A172 (cell line): ENCODE measurements at places on chromosomes 7 and 10. TPM values are rescaled to one million over a fixed set of nuclear protein-coding genes. Genes with fewer than 3 reads are reported as not detected.

- peak; percentile 100 for DNase-seq
Measured at GRCh38 chr7:80722616-80723195, 84.3 kb downstream of the CD36 start.

The STAG3 gene
- 2.9 and 9.0 TPM in 2 replicates for total RNA-seq

The ASB13 gene
- 9.5 and 11.0 TPM in 2 replicates for total RNA-seq

The ZNF316 gene
- 7.7 and 20.4 TPM in 2 replicates for total RNA-seq

The CUL1 gene
- total RNA-seq, result 51.1 and 57.4 TPM in 2 replicates

DNA sequence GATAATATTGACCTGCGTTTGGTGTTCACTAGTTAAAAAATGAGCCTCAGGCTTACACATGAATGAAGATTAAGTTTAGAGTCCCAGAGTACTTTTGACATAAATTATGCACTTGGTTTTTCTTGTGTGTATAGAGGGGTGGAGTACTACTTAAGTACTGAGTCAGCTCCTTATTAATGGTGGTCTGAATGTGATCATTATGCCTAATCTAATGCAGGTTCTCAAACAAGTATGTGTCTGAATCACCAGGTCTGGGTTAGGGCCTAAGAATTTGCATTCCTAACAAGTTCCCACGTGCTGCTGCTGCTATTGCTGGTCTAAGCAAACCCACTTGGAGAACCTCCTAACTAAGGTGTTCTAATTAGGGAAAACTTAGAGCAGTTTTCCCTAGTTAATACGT is 30.7 kb upstream of the STOX1 start:
- no peak for DNase-seq

The LRRD1 gene
- not detected in 2 replicates for total RNA-seq

- DNase-seq, result peak; percentile 46
Measured at GRCh38 chr7:69598487-69599285, 411 bp downstream of the AUTS2 start.

GRCh38 chr7:94311515-94311914 is 83.2 kb upstream of the COL1A2 start:
- no peak for DNase-seq

DNA sequence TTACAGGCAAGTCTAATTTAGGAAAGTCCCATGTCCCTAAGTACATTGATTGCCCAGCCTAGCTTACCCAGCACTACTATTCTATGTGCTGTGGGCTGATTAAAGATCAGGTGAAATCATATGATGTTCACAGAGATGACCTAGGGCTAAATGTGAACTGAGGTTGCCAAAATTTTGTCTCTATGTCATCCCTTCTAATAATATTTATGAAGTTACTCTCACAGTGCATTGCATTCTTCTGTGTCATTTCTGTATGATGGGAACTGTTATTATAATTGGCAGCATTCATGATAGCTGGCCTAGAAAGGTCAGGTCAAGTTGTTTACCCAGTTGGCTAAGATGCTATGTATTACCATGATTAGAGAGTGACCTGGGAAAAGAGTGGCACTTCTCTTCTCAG is 2.8 kb upstream of the PDK4 start:
- no peak for DNase-seq

- no peak for DNase-seq
Measured at GRCh38 chr10:6400331-6400730, 179.7 kb downstream of the PRKCQ start.

DNA sequence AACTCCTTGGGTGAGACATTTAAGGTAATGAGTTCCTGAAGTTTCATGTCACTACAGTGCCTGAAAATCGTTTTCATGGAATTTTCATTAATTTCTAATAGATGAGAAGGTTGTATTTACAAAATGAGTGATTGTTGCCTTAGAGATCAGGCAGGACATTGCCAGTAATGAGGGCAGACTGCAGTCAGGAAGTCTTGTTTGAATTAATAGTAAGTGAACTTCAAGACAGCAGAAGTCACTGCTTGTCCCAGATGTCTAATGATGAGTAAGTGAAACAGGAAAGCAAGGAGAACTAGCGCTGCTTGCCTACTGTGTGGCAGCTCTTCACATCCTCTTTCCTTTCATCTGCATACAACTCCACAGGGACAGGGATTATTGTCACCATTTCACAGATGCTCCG is 237.4 kb downstream of the BAMBI start:
- DNase-seq, result no peak

DNA sequence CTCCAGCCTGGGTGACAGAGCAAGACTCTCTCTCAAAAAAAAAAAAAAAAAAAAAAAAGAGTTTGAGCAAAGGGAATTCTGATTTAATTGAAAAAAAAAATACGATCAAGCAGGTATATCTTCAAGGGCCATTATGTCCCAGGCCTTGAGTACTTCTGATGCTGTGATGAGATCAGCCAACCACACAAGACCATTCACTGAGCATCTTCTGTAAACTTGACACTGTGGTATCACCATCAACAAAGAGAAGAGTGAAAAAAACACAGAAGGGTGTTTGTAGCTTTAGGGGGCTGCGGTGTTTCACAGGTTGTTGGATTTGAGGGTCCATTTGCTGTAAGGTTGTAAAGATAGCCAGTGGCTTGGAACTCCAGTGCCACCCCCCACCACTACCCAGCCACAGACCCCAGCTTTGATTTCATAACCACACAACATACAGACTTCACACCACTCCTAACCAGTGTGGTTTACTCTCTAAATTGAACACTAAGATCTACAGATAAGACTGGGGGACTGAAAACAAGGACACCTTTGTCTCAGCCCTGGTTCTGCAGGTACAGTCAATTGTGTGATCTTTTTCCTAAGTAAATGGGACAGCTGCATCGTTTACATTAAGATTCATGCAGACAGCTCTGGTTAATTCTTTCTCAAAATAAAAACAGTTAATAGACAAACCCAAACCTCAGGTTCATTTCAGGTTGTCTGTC is 66.4 kb downstream of the CDC123 start:
- DNase-seq, result no peak

- DNase-seq, result peak; percentile 29
Measured at GRCh38 chr7:36287371-36288241, 102.1 kb upstream of the ANLN start.

- DNase-seq, result no peak
Measured at GRCh38 chr10:8487346-8487745, 432.9 kb downstream of the GATA3 start.

- no peak for DNase-seq
Measured at GRCh38 chr7:31027161-31027965, 24.7 kb upstream of the ADCYAP1R1 start.

DNA sequence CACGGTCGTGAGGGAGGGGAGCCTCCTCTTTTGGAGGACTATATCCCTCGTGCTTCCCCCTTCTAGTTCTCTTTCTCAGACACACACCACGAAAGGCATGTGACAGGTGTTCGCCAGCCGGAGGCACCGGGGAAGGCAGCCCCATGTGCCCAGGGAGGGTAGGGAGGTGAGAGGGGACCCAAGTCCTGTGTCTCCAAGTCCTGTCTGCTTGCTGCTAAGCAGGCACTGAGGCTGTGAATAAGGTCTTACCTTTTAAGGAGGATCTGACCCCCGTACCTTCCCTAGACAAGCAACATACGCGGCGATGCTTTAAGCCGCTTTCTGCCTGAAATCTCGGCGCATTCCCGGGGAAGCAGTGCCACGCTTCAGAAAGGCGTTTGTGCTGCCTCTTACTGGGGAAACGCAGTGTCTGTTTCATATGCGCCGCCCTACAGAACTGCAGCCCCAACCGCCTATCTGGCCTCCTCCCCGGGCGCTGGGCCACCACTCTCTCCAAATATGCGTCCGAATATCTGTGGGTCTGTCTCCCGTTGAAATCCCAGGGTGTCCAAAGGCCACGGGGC is 770 bp downstream of the PLXNA4 start:
- DNase-seq, result no peak

GRCh38 chr7:129807863-129808262 is 144.9 kb downstream of the UBE2H start:
- no peak for DNase-seq

GRCh38 chr10:131183546-131184045 is 127.9 kb downstream of the TCERG1L start:
- DNase-seq, result no peak

The ZPBP gene
- total RNA-seq, result not detected in 2 replicates

DNA sequence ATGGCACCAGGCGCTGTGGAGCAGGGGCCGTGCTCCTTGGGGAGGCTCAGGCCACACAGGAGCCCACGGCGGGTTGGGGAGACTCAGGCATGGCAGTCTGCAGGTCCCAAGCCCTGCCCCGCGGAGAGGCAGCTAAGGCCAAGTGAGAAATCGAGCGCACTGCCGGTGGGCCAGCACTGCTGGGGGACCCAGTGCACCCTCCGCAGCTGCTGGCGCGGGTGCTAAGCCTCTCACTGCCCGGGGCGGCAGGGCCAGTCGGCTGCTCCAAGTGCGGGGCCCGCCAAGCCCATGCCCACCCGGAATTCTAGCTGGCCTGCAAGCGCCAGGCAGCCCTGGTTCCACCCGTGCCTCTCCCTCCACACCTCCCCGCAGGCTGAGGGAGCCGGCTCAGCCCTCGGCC is 57.1 kb downstream of the COL28A1 start:
- no peak for DNase-seq

The SLC29A4 gene
- total RNA-seq, result 20.9 and 23.1 TPM in 2 replicates

The CCNJ gene
- 9.3 and 9.4 TPM in 2 replicates for total RNA-seq

DNA sequence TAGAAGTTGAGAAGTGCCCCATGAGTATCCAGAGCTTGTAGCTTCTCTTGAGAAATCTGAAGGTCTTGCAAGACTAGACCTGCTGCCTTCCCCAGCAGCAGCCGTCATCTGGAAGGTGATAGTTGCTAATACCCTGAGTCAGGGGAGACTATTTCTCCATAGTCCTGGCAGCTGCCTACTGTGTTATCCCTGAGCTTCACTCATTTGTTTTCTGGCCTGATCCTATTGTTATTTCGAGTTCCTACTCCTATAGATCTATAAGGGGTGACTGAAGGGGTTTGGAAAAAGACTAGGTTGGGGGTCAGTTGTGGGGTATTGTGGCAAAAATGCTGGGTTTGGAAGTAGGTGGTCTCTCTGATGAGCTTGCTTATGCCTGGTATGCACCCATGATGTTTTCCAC is 297.8 kb downstream of the CNTNAP2 start:
- DNase-seq, result no peak
